Endothelial cell of umbilical vein (primary cell): ENCODE measurements at places on chromosomes 2 and 18.

GRCh38 chr2:7725171-7725849 is 808.1 kb downstream of the RNF144A start:
- no peak for DNase-seq

GRCh38 chr18:48792611-48793380 is 158.0 kb downstream of the SMAD7 start:
- no peak for DNase-seq

- no peak for DNase-seq
These were observed 247.2 kb upstream of the EPAS1 start for GRCh38 chr2:46050027-46050426.

DNA sequence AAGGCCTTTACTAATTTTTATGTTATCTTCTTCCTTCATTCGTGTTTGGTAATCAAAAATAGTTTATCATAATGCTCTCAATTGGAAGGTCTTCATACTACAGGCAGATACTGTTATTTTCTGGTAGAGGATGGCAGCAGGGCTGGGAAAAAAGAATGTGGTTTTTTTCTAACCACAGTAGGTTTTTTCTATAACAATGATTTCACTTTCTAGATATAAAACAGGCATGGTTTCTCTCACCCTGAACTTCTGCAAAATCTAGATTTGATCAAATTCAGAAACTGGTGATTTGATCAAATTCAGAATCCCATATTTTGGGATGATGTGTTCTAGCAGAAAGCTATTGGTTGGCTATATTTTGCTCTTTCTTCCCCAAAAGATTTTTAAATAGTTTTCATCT is 27.6 kb downstream of the BCL11A start:
- DNase-seq = no peak

DNA sequence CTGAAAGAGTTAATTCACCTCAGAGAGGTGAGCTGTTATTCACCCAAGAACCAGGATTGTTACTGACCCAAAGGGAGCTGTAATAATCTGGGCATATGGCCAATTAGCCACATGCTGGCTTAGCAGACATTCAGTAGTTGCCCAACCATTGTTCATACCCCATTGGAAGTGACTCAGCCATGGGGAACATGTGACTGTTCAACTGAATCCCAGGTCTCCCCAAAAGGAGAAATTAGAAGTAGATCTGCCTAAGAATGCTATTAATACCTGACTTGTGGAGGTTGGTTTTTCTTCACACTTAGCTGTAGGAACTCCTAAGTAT is 272.6 kb upstream of the UBE2E3 start:
- peak; percentile 26 for DNase-seq

GRCh38 chr2:33380719-33381118 is 95.7 kb upstream of the RASGRP3 start:
- DNase-seq = peak; percentile 65

GRCh38 chr2:240401308-240401707 is 34.2 kb upstream of the GPC1 start:
- DNase-seq = no peak

DNA sequence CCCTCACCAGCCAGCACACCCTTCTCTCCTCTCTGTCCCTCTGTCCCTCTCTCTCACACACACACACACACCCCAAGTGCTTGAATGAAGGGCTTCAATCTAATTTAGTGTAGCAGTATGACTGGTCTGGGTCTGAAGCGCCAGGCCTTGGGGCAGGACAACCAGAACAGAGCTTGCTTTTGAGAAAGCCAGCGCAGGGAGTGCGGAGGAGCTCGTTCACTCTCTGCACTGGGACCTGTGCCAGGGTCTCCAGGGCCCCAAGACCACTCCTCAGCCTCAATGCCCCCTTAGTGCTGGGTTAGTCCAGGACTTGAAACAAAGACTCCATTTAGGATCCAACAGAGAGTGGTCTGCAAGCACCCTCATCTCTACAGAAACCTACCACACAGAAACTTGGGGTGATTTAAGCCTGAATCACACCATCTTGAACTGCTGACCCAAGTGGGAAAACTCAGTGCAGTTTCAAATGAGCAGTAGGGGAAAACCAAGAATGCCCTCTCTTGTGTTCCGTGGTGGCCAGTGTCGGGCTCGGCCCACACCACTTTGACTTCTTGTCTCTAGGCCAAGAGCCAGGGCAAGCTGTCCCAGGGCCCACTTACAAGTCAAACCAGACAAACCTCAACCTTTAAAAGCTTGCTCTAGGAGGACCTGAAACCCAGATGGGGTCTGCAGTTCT is 66.6 kb upstream of the WIPF1 start:
- no peak for DNase-seq

GRCh38 chr2:7075834-7076233 is 158.6 kb downstream of the RNF144A start:
- no peak for DNase-seq

- peak; percentile 78 for DNase-seq
These were observed 1.0 kb upstream of the PPP4R3B start for GRCh38 chr2:55618275-55619055.

- DNase-seq = peak; percentile 48
These were observed 20.5 kb upstream of the LRPPRC start for GRCh38 chr2:44016282-44016681.

DNA sequence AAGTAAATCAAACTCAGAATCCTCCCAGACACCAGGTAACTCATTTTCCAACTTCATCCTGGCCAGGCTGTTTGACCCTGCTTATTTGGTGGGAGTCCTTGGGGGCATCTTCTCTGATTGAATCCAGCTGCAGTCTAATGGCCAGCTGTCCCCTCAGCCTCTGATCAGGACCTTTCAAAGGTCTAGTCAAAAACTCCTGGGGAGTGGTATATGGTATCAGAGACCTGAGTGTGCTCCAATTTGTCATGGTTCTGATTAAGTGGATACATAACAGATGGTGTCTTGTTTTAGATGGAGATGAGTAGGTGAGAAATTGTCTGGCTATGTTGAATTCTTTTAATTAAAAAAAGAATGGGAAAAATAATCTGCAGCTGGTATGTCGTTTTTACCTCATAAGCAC is 842.6 kb upstream of the ACVR2A start:
- no peak for DNase-seq

GRCh38 chr2:84704505-84705244 is 176.2 kb downstream of the TRABD2A start:
- DNase-seq = no peak

DNA sequence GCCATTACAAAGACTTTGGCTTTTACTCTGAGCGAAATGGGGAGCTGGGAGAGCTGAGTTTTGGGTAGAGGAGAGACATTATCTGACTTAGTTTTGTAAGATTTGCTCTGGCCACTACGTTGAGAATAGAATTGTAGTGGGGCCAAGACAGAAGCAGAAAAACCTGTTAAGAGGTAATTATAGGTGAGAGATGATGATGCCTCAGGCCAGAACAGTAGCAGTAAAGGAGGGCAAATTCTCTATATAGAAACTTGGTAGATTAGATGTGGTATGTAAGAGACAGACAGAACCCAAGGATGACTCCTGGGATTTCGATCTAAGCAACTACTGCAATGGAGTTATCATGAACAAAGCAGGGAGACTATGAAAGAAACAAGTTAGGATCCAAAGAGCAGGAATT is 17.4 kb upstream of the CREB1 start:
- no peak for DNase-seq

- DNase-seq = no peak
These were observed 96.3 kb upstream of the THUMPD2 start for GRCh38 chr2:39875182-39875913.

DNA sequence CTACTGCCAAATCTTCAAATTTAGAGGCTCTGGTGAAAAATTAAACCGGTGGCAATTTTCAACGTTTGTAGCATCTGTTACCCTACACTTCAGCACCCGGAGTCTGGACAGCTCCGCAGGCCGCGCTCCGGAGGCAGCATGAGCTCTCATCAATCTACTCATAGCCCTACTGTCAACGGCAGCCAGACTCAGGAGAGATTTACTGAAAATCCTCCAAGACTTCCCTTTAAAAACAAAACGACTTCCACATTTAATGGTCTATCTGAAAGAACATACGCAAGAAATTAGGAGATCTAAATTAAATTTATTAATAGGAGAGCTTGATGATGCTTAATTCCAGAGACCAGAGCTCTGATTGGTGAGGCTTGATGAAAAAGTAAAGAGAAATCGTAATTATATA is 970 bp upstream of the ADCYAP1 start:
- DNase-seq = peak; percentile 42

- no peak for DNase-seq
These were observed 813.8 kb downstream of the DCC start for GRCh38 chr18:53153800-53154199.

DNA sequence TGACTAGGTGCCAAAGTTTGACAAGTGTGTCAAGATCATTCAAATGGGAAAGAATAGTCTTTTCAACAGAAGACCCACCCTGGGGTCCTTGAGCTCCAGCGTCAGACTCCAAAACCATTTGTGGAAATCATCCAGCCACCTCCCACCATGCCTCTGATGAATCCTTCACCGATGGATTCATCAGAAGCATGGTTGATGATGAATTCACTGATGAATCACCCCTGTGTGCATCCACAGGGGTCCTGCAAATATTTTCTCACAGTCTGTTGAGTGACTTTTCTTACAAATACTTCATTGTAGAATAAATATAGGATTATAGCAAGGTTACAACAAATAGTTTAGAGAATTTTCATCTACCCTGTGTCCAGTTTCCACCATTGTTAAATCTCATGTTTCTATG is 4.3 kb downstream of the UGT1A9 start:
- no peak for DNase-seq

DNA sequence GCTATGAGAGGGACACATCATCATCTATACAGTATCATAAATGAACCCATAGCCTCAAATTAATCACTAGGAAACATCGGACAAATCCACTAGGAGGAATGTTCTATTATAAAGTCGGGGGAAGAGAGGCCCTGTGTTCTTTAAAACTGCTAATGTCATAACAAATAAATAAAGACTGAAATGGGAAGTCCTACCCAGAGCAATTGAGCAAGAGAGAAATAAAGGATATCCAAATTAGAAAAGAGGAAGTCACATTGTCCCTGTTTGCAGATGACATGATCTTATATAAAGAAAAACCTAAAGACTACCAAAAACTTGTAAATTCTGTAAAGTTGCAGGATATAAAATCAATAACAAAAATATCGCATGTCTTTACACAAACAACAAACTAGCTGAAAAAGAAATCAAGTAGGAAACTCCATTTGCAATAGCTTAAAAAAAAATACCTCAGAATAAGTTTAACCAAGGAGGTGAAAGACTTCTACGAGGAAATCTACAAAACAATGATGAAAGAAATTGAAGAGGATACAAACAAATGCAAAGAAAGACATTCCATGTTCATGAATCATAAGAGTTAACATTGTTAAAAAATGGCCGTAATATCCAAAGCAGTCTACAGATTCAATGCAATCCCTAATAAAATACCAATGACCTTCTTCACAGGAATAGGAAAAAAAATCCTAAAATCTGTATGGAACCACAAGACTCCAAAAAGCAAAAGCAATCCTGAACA is 30.6 kb downstream of the RTN4 start:
- DNase-seq = peak; percentile 28

DNA sequence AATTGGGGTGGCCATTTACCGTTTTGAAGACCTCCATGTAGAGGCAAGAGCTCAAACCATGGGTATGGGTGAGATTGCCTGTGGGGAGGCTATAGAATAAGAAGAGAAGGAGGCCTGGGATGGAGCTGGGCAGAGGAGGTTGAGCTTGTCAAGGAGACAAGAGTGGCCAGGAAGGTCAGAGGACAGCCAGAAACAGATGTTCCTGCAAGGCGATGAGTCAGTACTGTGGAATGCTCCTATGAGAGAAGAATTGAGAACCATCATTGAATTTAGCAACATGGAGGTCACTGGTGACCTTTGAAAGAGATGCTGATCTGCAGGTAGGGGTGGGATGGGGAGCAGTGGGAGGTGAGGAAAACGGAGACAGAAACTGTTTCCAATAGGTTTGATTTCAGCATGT is 3.5 kb downstream of the ACSL3 start:
- DNase-seq = no peak

DNA sequence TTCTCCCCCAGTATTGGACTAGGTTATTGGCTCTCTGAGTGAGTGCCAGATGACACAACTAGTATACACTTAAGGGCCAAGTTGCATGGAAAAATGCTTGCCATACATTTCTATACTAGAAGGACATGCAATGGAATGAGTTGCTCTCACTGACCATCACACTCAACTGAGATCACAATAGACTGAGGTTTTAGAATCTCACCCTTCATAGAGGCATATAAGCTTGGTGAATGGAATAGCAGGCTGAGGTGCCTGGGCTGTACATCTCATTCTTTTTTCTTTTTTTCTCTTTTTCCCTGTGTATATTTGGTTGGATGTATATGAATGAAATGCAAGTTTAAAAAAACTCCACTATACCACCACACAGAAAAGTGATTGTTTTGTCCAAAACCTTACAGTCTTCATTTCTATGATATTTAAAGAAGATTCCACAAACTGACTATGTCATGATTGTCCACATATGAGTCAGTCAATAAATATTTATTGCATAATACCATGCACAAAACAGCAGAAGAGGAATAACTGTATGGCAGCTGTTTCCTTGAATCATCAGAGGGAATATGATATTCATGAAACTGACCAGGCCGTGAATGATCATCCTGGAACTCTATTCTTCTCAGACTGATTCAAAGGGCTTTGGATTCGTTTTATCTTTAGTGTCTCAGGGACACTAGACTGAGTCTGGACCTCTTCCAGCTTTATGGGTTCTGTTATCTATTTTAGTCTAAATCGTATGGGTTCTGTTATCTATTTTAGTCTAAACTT is 122.6 kb upstream of the STK17B start:
- DNase-seq = peak; percentile 63

DNA sequence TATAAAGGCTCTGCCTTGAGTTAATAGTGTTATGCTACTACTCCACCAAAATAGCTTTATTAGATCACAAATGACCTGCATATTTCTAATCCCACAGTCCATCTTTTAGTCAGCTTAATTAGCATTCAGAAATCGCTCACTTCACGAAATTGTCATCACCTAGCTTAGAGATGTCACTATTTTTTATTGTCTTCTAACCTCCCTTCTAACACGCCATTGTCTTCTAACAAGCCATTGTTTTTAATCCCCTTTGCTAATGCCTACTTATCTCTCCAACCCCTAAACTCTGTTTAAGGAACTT is 97.1 kb downstream of the EPB41L5 start:
- DNase-seq = no peak

- no peak for DNase-seq
These were observed 9.5 kb upstream of the KDSR start for GRCh38 chr18:63376538-63376937.

GRCh38 chr2:172081221-172082022 is 3.9 kb upstream of the DLX1 start:
- no peak for DNase-seq

DNA sequence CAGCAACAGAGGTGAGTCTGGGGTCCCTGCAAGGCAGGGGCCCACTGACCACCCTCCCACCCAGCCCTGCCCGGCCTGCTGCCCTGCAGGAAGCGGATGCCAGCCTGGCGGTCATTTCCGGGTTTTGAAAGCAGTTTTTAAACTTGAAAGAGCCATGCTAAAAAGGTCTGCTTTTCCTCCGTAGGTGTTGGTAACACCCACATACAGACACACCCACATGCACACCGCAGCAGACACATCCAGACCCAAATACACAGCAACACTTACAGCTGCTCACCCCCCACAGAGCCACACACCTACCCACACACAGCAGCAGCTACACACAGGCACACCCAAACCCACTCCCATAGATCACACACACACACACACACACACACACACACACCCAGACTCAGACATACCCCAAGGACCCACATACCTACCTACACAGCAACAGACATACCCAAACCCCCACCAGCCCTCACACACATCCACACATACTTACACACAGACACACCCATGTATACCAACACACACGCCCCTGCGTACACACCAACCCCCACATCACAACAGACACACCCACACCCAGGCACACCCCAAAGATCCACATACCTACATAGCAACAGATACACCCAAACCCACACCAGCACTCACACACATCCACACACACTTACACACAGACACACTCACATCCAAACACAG is 7.6 kb downstream of the ZFP36L2 start:
- DNase-seq = peak; percentile 53
